GM10248 (cell line): ENCODE measurements at places on chromosomes 1 and 21.

GRCh38 chr1:223737342-223737741 lies 25.0 kb downstream of the CAPN2 start:
- no peak for DNase-seq

DNA sequence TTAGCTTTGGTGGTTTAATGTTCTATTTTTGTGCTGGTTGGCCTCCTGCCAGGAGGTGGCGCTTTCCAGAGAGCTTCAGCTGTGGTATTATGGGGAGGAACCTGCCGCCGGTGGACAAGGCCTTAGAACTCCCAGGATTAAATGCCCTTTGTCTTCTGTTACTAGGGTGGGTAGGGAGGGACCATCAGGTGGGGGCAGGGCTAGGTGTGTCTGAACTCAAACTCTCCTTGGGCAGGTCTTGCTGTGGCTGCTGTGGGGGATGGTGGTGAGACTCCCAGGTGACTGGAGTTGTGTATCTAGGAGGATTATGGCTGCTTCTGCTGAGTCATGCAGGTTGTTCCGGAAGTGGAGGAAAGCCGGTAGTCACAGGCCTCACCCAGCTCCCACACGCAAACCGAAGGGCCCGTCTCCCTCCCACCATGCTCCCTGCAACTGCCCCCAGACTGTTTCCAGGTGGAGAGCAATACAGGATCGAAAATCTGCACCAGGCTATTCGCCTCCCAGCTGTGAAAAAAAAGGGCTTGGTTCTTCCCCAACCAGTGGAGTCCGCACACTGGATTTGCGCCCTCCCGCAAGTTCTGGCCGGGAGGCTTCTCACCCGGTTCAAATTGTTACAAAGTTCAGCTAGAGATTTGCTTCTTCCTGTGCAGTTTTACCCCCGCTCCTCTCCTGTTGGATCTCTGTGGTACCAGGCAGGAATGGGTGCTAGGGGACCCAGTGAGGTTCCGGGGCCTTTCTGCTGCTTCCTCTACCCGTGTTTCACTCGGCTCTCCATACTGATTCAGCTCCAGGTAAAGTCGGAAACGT lies 220.5 kb downstream of the CENPF start:
- DNase-seq = no peak

- no peak for DNase-seq
Observed at GRCh38 chr1:164569866-164570265, 10.9 kb downstream of the PBX1 start.

DNA sequence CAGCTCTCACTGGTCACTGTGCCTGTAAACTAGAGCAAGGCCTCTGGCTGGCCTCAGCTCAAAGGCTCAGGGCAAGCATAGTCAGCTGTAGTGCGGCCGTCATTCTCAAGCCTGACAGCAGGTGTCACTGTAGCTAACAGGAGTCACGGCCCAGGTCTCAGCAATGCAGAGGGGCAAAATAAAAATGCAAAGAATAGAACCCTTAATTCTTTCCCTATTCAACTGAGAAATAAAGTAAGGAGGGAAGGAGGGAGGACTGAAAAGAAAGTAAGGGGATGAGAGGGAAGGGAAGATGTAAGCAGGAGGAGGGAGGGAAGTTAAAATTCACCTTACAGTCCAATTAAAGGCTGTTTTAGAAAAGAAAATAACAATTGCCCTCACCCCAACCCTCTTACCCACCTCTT lies 106.1 kb downstream of the KIAA0319L start:
- DNase-seq = peak; percentile 70

DNA sequence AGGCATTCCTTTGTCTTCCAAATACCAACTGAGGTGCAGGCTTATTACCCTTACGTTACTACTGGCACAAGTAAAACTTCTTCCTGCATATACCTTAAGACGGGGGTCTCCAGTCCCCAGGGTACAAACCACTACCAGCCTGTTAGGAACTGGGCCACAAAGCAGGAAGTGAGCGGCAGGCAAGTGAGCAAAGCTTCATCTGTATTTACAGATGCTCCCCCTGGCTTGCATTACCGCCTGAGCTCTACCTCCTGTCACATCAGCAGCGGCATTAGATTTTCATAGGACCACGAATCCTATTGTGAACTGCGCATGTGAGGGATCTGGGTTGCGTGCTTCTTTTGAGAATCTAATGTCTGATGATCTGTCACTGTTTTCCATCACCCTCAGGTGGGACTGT lies 113.1 kb downstream of the SLC45A1 start:
- DNase-seq = no peak

DNA sequence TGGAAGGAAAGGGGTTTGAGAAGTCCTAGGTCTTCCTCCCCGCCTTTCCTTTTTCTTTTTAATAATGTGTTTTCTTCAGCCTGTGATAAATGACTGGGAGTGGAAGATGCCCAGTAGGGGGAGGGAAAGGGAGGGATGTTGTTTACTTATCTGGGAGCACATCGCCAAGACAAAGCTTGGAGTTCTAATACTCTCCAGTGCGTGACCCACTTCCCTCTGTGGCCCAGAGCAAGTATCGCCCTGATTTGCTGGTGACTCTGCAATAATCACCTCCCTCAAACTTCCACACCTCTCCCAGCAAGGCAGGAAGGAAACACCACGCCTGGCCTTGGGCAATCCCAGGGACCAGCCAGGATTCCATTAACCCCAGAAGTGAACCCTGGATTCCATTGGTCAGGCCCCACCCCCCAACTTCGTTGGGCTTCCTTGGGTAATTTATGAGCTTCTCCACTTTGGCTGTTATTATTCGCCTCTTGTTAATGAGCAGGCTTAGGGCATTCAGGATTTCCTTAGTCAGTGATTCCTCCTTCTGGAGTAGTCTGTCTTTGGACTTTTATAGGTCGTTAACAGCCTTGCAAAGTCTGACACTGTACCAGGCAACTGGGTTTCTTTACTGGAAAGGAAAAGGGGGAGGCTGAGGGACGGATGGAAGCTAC lies 24.3 kb upstream of the GRHL3 start:
- DNase-seq = no peak

DNA sequence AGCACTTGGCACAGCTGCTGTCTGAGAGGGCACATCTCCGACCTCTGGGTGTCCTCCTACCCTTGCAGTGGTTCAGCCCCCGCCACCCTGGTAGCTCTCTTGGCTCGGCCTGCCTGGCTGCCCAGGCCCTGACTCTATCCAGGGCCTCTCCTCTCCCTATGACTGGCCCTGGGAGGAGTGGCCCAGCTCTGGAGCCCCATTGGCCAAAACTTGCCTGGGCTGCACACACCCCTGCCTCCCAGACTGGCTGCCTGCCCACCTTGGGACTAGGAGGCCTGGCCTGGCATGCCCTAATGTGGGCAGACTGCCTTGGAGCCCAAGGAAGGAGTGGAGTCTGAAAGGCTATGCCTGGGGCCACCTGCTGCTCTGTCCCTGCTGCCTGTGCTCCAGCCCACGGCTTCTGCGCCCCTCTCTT lies 33.6 kb downstream of the ACOT11 start:
- DNase-seq = no peak

- DNase-seq = no peak
Observed at GRCh38 chr21:31660259-31660565, 719 bp downstream of the SOD1 start.

- peak; percentile 59 for DNase-seq
Observed at GRCh38 chr1:207097871-207098324, 6.1 kb upstream of the C4BPA start.

DNA sequence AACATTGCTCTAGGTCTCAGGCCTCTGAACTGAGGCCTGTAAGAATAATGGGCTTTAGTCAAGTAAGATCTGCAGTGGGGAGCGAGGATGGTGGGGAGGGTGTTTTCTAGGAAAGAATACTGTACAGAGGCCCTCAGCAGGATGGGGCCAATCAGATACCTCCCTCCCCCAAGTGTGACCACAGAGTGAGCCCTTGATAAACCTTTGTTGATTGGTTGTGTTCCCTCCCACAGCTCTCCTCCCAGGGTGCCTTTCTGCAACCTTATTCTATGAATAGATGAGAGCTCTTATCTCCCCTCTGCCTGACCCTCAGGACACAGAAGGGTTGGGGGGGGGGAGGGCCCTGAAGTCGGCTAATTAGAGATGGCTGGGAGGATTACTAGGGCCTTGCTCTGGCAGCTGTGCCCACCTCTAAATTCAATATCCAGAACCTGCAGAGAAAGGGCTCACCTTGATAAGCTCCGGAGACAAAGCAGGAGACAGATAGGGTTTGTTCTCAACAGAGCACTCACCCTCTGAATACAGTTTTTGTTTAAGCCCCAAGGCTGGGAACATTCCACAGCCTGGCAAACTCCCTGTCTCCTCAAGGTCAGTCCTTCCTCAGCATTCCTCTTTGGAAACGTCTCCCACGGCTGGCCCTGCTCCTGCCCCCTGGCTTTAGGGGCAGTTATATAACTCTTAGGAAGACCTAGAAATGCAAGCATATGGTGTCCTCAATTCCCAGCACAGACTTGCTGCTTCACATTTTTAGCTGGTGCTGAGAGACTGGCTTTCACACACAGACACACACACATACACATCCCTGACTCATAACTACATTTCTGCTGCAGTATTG lies 42.9 kb downstream of the ATP1A1 start:
- DNase-seq = no peak

DNA sequence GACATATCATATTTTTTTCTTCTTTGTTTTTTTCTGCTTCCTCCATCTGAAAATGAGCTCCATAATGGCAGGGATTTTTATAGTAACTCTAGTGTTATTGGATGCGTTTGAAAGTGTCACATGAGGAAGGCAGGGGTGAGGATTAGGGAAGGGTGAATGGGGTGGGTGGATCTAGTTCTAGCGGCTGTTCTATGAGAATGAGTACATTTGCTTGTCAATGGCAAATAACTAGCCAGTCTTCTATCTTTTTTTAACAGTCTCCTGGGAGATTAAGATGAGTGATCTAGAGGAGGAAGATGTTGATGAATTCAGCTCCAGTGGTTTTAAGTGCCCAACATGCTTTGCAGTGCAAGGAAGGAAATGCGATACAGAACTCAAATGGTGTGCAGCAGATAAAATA lies 5.8 kb downstream of the OR14I1 start:
- DNase-seq = no peak

DNA sequence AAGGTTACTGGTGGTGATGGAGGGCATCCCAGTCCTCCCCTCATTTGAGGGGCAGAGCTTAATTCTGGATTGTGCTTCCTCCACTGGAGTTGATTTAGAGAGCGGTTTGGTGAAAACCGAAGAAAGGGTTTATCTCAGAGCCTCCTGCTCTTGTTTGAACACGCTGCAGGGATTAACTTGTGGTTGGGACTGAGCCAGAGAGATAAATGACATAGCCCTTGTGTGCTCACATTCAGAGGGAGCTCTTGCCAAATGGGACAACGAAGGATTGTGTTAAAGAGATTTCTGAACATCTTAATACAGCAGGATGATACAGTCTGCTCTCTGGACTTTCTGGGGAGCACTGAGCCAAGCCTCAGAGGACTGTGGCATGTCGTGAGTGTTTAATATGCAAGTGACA lies 308.2 kb downstream of the DISC1 start:
- DNase-seq = no peak

- DNase-seq = peak; percentile 81
Observed at GRCh38 chr1:91165033-91165654, 143.3 kb upstream of the ZNF644 start.

GRCh38 chr1:246208105-246208504 lies 299.0 kb downstream of the SMYD3 start:
- no peak for DNase-seq

DNA sequence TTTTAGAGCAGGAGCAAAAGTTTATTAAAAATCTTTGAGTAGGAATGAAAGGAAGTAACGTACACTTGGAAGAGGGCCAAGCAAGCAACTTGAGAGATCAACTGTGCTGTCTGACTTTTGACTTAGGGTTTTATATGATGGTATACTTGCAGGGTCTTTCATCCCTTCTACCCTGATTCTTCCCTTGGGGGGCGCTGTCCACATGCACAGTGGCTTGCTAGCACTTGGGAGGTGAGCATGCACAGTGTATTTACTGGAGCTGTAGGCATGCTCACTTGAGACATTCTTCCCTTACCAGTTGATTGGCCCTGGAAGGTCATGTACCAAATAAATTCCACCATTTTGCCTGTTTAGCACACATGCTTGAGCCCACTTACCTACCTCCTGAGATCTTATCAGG lies 1001.3 kb upstream of the ADGRL2 start:
- no peak for DNase-seq

- no peak for DNase-seq
Observed at GRCh38 chr1:7705048-7705907, 65.8 kb upstream of the VAMP3 start.

DNA sequence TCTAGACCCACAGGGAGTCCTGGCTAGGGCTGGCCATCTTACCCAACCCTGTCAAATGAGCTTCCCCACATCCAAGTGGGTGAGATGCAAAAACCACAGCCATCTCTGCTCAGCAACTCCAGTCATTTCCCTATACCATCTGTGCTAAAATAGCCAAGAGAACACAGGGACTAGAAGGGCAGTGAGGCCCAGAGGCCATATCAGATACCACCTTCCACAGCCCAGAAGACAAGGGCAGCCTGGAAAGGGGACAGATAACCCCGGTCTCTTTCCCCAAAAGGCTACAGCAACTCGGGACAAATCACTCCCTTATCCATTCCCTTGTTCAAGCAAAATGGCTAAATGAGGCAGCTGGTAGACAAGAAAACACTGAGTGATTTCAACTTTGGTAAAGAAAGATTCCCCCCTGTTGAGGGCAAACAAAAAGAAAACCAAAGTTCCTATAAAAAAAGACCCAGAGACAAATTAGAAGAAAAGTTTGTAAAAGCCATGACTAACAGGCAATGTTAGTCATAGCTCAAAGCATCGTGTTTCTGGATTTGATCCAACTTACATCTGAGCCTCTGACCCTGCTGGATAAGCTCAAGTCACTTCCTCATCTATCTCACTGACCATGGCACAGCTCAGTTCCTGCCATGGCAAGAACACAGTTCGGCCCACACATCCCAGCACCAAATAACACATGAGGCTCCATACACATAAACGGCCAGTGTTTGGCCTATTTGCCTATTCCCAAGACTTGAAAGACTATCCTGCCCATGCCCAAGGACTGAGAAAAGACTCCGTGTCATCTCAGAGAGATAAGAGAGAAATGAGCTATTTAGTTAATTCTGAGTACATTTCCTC lies 3.1 kb downstream of the LAMB3 start:
- no peak for DNase-seq

- no peak for DNase-seq
Observed at GRCh38 chr1:45930258-45931150, 127.1 kb downstream of the MAST2 start.

DNA sequence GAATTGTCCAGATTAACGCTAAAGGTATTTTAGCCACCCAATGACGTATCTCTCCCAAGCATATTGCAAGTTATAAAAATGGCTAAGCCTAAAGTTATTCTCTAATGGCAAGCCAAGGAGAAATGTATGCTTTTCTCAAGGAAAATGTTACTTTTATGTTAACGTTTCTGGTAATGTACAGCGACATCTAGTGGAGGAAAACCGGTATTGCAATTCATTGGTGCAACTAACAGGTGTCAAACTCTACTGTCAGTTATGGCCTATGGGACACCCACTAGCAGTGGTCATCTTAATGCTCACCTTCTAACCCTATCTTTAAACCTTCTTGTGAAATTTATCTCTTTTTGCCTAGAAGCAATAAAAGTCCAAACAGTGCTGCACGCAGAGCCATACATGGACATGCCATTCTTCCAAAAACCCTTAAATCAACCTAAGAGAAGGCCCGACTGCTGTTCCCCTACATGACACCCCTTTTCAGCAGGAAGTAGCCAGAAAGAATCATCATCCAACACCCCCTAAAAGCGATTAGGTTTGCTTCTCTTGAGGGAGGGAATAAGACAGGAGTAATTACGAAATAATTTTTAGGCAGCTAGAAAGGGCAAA lies 68.7 kb upstream of the LRIF1 start:
- peak; percentile 50 for DNase-seq

- no peak for DNase-seq
Observed at GRCh38 chr1:163442231-163442879, 120.6 kb downstream of the NUF2 start.
